ENCODE measurements at places on chromosomes 3 and 15.
A peak's percentile ranks its signal among the peaks of the same experiment; 100 is the strongest.

- peak; percentile 62 for DNase-seq
Measured at GRCh38 chr3:183317271-183317670, 64.2 kb downstream of the B3GNT5 start.

- no peak for DNase-seq
Measured at GRCh38 chr15:77084436-77084835, 13.5 kb upstream of the TSPAN3 start.

DNA sequence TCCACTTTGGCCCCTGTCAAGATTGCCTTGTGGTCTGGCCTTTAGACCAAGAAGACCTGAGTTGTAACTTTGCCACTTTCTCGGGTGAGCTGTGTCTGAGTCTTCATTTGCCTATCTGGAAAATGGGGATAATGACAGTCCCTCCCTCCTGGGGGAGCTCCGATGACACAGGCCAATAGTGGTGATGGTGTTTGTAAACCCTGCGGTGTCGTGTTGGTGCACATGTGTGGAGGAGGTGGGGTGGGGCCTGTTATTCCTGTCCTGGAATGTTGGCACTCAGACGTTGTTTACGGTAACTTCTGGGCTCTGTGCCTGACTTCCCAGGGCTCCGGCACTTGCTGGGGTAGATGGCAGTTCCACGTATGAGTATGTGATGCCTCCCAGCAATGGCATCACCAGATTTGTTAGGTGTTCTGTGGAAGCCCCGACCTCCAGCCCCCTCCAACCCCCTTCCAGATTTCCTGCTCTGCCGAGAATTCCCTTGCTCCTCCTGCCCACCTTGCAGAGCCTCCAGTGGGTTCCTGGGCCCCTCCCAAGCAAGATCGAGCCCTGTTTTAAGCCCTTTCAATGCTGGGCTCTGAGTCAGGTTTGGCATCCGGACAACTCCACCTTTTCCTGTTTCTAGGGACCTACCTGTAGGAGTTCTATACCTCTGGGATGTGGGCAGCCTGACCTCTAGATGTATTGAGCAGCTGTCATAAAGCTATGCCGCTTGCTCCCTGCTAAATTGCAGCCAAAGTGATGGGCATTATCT, 31.4 kb downstream of the HRH1 start:
- DNase-seq, result peak; percentile 99

- DNase-seq, result peak; percentile 60
Measured at GRCh38 chr15:32774022-32774421, 56.2 kb downstream of the GREM1 start.

DNA sequence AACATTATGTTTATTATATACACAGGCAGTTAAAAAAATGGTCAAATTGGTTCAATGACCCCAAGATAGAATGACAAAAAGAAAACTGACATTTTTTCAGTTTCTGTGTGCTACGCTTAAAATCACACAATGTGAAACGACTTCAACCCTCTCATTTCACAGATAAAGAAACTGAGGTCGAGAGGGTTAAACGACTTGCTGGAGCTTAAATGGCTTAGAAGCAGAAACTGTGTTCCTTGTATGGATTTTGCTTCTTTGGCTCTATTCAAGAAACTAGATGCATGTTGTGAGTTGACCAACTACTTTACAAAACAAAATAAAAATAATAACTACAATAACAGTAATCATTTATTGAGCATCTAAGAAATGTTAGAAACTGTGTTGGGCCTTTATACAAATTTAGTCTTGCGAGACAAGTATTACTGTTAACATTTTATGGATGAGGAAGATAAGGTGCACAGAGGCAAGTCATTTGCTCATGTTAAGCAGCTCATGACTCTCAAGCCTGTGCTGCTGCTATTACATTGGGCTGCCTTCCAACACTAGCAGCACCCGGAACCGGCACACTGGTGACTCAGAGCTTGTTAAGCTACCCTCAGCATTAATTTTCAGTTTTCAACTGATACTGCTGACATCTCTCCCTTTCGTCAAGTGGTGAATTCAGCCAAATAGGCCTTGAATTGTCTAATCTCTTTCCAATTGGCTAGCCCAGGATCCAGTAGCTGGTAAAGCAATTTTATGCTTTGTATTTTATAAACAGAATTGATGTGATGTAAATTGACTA, 487.6 kb downstream of the NAALADL2 start:
- peak; percentile 95 for DNase-seq

DNA sequence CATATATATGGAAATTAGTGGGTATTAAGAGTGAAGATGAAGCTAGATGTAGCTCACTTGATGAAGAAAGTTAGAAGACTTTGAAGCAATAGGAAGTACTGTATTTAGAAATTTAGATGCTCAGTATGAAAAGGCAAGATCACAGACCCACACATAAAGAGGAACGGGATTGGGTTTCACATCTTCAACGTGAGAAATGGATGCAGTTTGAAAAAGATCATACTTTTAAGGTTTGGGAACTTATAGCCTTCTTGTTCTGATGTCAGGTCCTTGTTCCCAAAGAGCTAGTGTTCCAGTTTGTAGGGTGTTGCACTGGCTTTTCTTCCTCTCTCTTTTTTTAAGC, 16.7 kb downstream of the AP3S2 start:
- no peak for DNase-seq

GRCh38 chr3:72440491-72440890, 407.8 kb downstream of the SHQ1 start:
- no peak for DNase-seq
